ENCODE measurements at places on chromosomes 5 and 9.

DNA sequence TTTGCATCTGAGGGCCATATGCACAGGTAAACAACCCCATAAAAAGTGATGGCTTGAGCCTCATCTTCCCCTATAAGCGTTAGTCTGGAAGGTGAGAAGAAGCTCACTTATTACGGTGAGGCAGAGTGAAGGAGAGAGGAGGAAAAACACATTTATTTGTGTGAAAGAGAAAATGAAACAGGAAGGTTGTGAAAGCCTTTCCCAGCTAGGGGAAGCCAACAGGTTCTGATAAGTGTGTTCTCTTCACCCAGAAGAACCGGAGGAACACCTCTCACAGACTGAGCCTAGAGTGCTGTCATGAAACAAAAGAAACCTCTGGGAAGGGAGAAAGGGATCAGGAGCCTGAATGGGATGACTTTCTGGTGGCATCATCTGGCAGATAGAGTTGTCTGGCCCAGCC is 192.5 kb downstream of the PTTG1 start:
- DNase-seq: no peak

- peak; percentile 88 for DNase-seq
These were observed 181.6 kb upstream of the NUDT12 start for GRCh38 chr5:103744159-103744558.

GRCh38 chr9:114431003-114431402 is 43.2 kb upstream of the AKNA start:
- no peak for DNase-seq

DNA sequence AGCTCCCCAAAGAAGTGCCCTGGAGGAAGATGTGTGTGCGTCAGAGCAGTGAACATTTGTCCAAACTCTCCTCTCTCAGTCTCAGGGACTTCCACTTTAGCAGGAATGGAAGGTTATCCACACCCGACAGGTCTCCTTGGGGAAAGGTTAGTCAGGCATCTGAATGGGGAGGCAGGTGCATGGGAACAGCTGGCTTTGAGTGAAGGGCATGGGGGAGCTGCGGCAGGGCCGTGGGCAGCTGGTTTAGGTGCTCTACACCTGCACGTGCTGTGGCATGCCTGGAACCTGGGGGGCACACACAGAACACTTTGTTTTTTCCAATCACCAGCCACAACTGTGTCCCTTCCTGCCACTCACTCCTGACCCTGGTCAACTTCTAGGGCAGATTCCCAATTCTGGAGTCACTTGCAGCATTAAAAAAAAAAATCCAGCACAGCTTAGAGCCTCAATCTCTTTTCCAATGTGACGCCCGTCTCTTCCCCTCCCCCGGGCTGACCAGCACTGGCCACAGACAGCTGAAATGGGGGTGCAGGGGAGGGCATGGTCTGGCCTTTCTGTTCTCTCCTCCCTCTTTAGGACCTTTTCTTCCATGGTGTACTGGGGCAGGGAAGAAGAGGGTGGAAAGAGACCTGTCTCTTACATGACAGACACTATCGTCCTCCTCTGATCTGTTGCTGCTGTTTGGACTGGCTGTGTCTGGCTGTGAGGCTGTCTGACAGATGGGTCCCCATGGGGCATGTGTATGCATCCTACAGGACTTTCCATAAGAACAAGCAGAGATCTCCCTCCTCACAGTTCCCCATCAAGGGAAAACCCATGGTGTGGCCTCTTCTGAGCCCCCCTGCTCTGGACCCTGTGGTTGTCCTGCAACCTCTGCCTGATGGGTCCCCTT is 9.5 kb upstream of the IL3 start:
- no peak for DNase-seq

DNA sequence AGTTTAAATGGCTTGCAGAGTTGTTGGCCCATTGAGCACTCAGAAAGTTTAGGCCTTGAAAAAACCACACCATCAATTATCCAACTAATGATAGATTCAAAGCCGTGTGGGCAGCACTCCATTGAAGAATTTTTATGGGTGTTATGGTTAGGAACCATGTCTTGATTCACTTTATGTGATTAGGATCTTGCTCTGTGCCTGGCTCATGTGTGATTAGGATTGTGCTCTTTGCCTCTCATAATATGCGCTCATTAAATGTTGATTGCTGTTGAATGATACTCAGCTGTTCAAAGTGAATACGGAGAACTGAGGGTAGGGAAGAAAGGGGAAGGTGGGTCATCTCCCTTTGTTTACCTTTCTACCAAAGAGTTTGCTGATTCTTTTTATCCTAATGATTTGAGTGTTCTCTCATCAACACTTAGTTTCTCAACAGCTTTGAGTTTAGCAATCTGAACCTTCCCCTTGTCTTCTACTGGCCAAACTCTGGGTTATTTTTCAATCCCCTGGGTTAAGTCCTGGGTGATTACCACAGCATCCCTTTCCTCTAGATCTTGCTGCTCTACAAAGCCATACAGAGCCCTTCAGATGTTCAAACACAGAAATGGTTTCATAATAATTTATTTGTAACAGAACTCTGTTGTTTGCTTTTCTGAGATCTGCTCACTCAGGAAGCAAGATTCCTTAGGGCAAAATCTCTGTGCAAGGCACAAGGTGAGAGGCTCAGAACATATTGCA is 668.8 kb upstream of the RGMB start:
- DNase-seq: no peak

- DNase-seq: peak; percentile 88
These were observed 29.7 kb upstream of the FAM169A start for GRCh38 chr5:74895906-74896305.

- peak; percentile 10 for DNase-seq
These were observed 7.2 kb downstream of the RC3H2 start for GRCh38 chr9:122897969-122898368.

DNA sequence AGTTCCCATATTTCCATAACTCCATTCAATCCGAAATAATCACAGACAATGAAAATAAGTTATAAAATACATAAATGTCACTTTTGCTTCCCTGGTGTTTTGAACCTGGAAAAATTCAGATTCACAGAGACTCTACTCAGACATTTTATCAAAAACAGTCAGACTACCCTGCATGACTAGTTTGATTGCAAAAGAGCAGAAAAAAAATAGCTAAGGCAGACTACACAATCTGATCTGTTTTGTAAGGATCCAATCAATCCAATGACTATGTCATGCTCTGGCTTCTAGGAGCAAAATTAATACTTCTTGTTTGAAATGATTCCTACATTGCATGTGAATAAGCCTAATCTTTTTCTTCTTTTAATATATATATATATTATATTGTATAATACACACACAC is 1262.6 kb downstream of the EFNA5 start:
- no peak for DNase-seq

GRCh38 chr5:35162848-35163709 is 67.2 kb downstream of the PRLR start:
- DNase-seq: no peak

DNA sequence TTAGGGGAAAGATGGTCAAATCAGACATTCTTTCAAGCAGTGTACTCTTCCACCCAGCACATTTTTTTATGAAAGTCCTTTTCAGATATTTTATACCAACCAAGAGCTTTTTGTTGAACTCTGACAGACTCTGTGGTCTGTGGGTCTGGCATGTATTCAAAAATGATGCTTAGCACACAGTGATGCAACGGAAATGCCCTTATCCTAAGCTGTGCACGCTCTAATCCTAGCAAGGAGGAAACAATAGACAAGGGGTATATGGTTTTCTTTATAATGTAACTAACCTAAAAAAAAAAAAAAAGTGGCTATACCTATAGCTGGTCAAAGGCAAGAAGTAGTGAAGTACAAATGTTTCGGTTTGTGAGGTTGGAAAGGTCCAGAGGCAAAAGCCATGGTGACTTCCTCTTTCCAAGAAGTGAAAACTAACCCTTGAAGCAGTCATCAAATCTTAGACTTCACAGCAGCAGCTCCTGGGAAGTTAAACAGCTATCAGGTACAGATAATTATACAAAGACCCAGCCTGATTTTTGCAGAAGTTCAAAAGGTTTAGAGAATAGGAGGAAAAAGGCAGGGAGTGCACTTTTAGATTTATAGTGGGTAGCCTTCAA is 82.5 kb downstream of the SEMA6A start:
- DNase-seq: peak; percentile 92

DNA sequence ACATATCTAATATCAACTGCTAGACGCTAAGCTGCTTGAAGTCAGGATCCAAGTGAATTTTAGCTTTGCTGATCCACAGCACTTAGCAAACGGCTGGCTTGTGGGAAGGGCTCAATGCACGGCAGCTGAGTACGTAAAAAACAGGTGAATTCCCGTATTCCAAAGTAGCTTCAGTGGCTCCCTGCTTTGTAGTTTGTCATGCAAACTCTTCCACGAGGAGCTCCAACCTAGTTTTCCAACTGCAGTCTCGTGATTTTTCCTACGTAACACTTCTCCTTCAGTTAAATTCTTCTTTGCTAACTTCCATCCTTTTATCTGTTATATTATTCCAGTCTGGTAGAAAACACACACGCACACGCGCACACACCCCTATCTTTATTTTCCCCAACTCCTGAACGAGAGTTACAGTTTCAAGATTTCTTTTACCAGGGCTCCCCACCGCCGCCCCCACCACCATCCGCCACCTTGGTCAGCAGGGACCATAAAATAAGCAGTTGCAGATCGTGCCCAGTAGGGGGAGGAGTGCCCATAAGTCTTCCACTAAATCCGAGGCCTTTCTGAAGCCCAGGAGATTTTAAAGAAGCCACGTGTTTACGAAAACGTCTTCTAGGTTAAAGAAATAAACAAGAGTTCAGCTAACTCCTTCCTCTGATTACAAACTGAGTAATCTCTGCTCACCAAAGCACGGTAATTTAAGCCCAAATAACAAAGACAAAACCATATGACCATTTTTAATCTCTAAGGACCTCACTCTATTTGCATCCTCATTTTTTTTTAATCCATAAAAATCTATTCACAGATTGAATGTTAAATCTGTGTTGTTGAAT is 34.8 kb upstream of the TRIO start:
- DNase-seq: peak; percentile 69

DNA sequence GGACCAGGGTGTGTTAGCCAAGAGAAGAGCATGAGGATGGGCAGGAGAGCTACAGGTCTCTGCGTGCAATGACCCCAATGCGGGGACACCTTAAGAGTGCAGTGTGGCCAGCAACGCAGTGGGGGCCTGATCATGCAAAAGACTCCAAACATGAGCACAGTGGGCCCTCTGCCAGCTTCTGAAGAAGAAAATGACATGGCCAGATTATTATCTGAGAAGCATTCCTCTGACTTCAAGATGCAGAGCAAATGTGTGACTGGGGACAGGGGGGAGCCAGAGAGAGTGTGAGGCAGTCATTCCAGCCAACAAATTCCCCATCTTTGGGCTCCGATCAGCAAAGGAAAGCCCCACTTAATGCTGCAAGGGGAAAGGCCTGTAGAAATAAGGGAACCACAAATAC is 229.4 kb downstream of the CDK5RAP2 start:
- no peak for DNase-seq

- DNase-seq: no peak
These were observed 1.1 kb downstream of the CPLX2 start for GRCh38 chr5:175872287-175873087.

DNA sequence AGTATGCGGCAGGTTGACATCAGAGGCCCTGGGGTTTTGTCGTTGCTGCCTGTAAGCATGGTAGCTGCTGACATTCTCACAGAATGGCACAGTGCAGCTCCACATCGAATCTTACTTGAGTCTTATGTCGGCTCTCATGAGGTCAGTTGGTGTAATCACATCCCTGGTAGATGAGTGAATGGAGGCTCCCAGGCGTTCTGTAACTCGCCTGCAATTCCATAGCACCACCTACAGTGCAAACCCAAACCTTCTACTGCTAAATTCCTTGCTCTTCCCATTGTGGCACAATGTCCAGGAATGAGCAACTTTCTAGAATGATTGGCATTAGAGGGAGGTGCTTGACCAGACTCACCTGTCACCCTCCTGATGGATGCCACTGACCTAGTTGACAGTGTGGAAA is 578.4 kb downstream of the CCDC171 start:
- no peak for DNase-seq

DNA sequence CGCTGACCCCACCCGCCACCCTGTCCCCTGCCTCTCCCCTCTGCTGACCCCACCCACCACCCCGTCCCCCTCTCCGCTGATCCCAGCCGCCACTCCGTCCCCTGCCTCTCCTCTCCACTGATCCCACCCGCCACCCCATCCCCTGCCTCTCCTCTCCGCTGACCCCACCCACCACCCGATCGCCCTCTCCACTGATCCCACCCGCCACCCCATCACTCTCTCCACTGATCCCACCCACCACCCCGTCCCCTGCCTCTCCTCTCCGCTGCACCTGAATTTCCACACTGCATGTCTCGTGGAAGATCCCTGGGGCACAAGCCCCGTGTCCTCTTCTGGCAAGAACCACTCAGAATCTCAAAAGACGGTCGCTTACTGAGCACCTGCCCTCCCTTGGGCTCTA is 53.4 kb upstream of the OLFM1 start:
- DNase-seq: no peak

DNA sequence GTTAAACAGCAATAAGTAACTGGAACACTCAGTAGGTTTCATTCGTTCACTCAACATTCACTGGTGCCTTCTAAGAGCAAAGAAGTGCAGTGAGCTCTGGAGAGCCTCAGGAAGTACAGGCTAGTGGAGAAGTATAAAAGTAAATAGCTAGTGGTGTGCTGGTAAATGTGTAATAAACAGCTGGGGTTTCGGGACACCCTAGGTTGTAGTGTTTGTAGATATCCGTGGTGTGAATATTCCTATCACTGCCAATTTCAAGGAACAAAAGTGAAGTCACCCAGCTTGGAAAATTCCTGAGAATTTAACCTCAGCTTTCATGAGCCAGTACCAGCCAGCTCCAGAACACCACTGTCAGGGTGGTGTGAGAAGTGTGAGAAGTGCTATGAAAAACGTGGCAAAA is 75.9 kb downstream of the GABBR2 start:
- DNase-seq: no peak

GRCh38 chr5:11594021-11594420 is 310.2 kb downstream of the CTNND2 start:
- no peak for DNase-seq

GRCh38 chr9:74742792-74743730 is 144.7 kb downstream of the TRPM6 start:
- peak; percentile 10 for DNase-seq

DNA sequence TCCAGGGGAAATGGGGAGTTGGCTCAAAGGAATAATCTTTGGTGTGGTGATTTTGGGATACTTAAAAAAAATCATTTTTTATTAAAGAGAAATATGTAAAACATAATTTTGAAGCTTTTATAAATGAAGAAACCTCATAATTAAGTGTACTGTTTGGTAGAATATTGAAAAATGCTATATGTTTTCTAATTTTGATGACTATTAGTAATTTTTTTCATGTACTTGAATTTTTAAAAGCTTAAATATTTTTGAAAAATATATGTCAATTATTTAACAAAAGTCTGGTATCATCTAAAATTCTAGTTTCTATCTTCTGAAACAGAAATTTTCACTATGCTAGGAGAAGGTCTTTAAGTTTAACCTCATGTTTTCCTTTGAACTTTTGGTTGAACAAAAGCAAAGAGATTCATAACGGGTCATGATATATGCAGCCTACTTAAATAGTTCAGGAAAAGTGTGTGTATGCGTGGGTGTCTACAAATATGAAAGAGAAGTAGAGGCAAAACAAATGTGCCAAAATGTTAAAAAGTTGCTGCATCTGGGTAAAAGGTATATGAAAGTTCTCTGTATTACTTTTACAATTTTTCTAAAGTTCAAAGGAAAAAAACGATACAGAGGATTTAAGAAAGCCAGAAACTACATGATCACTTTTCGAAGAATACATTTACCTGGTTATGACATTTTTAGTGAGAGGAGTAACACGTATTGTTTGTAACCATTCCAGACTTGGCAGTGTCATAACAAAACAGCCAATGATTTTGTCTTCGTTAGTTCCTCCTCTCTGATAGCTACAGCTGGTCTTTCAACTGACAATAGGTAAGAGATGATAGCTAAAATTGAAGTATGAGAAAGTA is 117.3 kb upstream of the TNFAIP8 start:
- no peak for DNase-seq

- DNase-seq: no peak
These were observed 438 bp downstream of the TRIP13 start for GRCh38 chr5:893137-893506.

Data from astrocyte (in vitro differentiated cells and primary cell).